ENCODE measurements at places on chromosomes 7 and 10. TPM values are rescaled to one million over a fixed set of nuclear protein-coding genes. Genes with fewer than 3 reads are reported as not detected.

GRCh38 chr10:48782386-48782785, 97.7 kb downstream of the WDFY4 start:
- H3K4me3 ChIP-seq, result no peak overlapping the region
- H3K27me3 ChIP-seq, result peaks cover 15% of the 10 kb centered on the region
- no peaks in the 10 kb centered on the region for H3K36me3 ChIP-seq
- no peaks in the 10 kb centered on the region for H3K4me1 ChIP-seq
- no peak for DNase-seq

- peak; percentile 73 for DNase-seq
- no peak overlapping the region for H3K4me3 ChIP-seq
- H3K36me3 ChIP-seq, result no peaks in the 10 kb centered on the region
- no peaks in the 10 kb centered on the region for H3K4me1 ChIP-seq
- no peaks in the 10 kb centered on the region for H3K27me3 ChIP-seq
Observed at GRCh38 chr10:101441541-101442455, 87.8 kb downstream of the BTRC start.

GRCh38 chr7:24968165-24968564, 11.8 kb downstream of the OSBPL3 start:
- no peak overlapping the region for H3K4me3 ChIP-seq
- no peaks in the 10 kb centered on the region for H3K27me3 ChIP-seq
- no peak overlapping the region for H3K27ac ChIP-seq

DNA sequence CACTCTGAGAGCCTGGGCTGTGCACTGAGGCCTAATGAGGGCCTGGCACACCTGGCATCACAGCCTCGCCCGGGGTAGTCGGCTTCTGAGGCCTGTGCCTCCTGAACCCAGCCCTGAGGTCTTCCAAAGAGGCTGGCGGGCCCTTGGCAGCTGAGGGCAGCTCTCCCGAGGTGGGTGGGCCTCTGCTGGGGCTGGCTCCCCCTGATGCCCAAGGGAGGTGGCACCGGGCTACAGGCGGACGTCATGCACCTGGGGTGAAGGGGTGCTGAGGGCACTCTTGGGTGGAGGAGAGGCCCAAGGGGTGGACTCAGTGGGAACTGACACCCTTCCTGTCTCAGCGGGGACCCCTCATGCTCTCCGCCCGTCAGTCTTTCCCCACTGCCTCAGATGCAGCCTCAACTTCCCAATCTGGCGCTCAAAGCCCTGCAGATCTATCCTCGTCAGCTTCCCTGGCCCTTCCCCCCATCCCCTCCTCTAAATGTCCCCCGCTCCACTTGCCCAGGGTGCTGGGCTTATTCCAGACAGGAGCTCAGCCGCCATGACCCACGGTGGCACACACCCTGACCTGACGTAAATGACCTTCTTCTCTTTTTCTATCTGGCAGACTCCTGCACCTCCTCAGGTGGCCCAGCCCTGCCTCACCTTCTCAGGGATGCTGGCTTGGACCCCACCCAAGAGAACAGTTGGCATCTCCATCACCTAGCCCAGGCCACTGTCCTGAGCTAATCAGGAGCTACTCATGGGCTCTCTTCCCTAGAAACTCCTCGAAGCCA, 38.2 kb downstream of the MYL10 start:
- H3K4me1 ChIP-seq, result no peaks in the 10 kb centered on the region
- H3K27me3 ChIP-seq, result peaks cover 4% of the 10 kb centered on the region
- H3K36me3 ChIP-seq, result no peaks in the 10 kb centered on the region
- no peak overlapping the region for H3K4me3 ChIP-seq
- no peak for DNase-seq

DNA sequence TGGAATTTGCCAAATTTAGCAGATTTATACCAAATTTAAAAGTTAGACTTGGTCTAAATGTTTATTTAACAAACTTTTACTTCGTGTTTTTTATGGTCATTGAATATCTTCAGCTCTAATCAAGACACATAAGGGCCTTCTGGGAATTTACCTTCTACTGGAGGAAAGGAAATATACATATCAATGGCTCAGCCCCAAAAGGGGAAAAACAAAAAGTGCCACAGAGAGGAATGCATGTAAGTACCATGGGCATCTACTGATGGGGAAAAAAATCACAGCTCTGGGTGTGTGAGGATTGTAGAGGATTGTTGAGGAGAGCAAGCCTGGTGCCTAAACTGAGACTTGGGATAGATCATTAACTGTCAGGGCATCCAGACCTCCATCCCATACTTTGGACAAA, 260.3 kb downstream of the SORCS1 start:
- DNase-seq, result no peak
- H3K4me3 ChIP-seq, result no peak overlapping the region
- H3K27me3 ChIP-seq, result no peaks in the 10 kb centered on the region
- no peak overlapping the region for H3K27ac ChIP-seq
- H3K36me3 ChIP-seq, result no peaks in the 10 kb centered on the region
- H3K4me1 ChIP-seq, result no peaks in the 10 kb centered on the region

- H3K27ac ChIP-seq, result no peak overlapping the region
- H3K36me3 ChIP-seq, result no peaks in the 10 kb centered on the region
- no peaks in the 10 kb centered on the region for H3K4me1 ChIP-seq
- DNase-seq, result no peak
- no peak overlapping the region for H3K4me3 ChIP-seq
Observed at GRCh38 chr7:4129481-4130122, 552.5 kb upstream of the FOXK1 start.

- H3K27ac ChIP-seq, result no peak overlapping the region
- no peaks in the 10 kb centered on the region for H3K4me1 ChIP-seq
- no peaks in the 10 kb centered on the region for H3K27me3 ChIP-seq
Observed at GRCh38 chr7:20917603-20918002, 130.9 kb upstream of the SP8 start.

GRCh38 chr7:137006293-137006692, 137.8 kb downstream of the CHRM2 start:
- no peak overlapping the region for H3K27ac ChIP-seq
- H3K36me3 ChIP-seq, result no peaks in the 10 kb centered on the region
- no peaks in the 10 kb centered on the region for H3K27me3 ChIP-seq
- 0 out of 2 replicates have a peak, but pooled peaks cover 7% of the 10 kb centered on the region for H3K4me1 ChIP-seq

GRCh38 chr10:52485462-52485861, 171.4 kb downstream of the DKK1 start:
- peak overlapping the region; percentile 76 for H3K27ac ChIP-seq
- H3K27me3 ChIP-seq, result no peaks in the 10 kb centered on the region
- peaks cover 62% of the 10 kb centered on the region for H3K4me1 ChIP-seq
- H3K4me3 ChIP-seq, result no peak overlapping the region

Gene ZNF804B
- not detected for total RNA-seq

Gene IDI2
- total RNA-seq, result not detected

Gene CYP2E1
- total RNA-seq, result not detected

Gene TACC2
- 5.8 TPM for total RNA-seq

Gene NPC1L1
- not detected for total RNA-seq

Gene NAT16
- not detected for total RNA-seq

Data from GM23248 (cell line).